ENCODE measurements at places on chromosomes 1 and 21.
A peak's percentile ranks its signal among the peaks of the same experiment; 100 is the strongest.

GRCh38 chr1:5745800-5746610, 246.2 kb downstream of the NPHP4 start:
- DNase-seq, result peak; percentile 60

DNA sequence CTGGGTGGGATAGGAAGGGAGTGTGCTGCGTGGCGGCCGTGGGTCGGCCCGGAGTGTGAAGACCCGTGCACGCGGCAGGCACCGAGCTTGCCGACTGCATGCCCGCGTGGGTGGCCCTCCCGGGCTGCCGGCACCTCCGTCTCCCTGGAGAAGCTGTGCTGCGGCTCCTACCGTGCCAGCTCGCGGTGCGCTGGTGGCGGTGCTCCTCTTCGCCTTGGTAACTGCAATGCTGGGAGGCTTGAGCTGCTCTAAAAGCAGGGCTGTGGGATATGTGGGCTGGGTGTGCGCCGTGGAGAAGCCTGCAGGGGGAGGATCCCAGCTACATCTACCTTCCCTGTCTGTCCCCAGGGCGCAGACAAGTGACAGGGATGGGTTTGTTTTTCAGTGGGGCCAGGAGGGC, 2.4 kb downstream of the GABRD start:
- DNase-seq, result no peak

DNA sequence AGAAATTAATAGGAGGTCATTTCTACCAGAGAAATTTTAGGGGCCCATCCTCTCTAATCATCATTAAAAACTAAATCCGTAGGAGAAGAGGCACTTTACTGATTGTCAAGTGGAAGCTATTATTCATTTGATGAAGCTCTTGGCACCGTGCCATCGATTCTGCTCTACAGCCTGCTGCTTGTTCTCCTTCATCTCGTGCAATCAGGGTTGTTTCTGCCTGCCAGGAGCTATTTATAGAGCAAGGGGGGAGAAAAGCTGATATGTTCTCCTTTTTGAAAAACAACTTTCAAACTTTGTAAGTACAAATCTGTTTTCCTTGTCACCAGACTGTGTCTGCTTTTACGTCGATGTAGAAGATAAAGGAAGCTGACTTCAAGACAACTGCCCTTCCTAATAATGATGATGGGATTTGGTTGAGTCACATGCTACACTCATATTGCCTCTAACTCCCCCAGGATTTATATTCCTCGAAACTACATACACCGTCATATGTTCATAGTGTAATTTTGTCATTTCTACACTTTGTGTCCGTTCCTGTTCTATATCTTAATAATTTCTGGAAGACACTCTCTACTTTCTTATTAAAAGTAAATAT, 169.6 kb upstream of the LHX8 start:
- DNase-seq, result no peak

DNA sequence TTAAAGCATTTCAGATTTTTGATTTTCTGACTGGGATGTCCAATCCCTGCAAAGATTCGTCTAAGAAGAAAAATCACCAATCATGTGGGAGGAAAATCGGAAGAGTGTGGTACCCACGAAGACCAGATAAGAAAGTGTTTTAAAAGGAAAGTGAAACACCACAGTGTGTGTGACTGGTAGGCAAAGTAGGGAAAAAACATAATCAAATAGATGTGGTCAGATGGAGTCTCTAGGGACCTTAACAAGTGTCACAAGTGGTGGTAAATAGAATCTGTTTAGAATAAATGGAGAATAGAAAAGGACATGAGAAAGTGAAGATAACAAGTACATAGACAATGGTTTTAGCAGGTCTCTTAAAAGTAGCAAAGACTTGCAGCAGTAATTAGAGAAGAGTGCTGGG, 154.6 kb downstream of the SLC30A10 start:
- DNase-seq, result no peak

GRCh38 chr1:6521536-6521935, 30.1 kb upstream of the PLEKHG5 start:
- no peak for DNase-seq

DNA sequence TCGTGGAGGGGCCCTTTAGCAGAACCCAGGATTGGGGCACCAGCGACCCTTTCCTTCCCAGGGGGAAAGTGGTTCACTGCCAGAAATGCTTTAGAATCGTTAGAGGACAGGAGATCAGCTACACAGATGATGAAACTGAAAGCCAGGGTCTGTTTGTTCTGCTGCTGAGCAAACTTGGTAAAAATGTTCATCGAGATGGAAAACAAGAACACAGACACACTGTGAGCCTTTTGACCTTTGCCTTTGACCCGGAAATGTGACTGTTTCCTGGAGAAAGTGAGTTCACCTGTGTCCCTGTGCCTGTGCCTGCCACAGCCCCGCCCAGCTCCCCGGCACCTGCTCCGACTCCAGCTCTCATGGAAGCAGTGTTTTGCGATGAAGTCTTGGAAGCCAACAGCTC, 234.3 kb downstream of the CAMTA1 start:
- DNase-seq, result no peak

GRCh38 chr21:16357994-16358393, 628.2 kb downstream of the USP25 start:
- DNase-seq, result no peak

GRCh38 chr1:17136936-17137335, 17.7 kb upstream of the PADI2 start:
- DNase-seq, result peak; percentile 18

- DNase-seq, result peak; percentile 24
These were observed 50.8 kb downstream of the CNIH3 start for GRCh38 chr1:224666913-224667312.

DNA sequence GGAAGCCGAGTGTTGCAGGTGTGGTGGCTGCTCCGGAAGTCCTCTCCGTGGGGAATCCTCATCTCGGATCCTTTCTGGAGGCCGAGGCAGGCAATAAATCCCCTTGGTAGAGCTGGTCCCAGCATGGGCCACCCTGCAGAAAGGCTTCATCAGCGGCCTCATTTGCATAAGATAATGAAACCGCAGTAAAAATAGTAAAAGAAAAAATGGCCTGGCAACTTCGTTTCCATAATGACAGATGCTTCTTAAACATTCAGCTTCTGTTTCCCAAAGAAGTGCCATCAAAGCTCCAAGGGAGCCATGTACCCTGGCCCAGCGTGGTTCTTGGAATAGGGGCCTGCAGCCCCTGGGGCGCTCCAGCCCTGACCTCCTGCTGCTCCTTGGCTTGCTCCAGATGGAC, 244.1 kb downstream of the GRIK3 start:
- DNase-seq, result no peak

DNA sequence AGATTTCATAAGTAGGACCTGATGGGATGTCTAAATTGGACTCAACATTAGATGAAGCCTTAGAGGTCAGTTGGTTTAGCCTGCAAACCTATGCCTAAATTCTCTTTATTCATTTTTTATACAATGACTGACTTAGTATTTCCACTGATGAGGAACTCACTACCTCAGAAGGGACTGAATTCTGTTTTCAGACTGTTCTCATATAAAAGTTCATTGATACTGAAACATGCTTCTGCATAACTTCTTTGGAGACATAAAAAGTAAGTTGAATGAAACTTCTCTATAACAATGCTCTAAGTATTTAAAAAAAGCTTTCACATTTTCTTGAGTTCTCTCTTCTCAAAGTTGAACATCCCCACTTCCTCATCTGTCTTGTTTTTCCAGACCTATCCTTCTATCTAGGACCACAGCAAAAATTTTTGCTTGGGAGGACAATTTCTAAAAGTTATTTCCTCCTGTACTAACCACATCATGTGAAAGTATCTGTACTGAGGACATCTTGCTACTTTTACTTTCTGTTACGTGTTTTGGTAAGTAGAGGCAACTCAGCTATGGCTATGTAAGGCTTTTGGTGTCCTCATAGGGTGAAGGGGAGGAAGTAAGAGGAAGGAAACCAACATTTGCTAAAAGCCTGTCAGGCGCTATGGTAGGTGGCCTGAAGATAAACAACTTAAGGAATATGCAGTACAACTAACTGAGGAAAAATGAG, 64.1 kb downstream of the USP24 start:
- no peak for DNase-seq

- DNase-seq, result no peak
These were observed 262.6 kb downstream of the SIPA1L2 start for GRCh38 chr1:232367293-232367692.

DNA sequence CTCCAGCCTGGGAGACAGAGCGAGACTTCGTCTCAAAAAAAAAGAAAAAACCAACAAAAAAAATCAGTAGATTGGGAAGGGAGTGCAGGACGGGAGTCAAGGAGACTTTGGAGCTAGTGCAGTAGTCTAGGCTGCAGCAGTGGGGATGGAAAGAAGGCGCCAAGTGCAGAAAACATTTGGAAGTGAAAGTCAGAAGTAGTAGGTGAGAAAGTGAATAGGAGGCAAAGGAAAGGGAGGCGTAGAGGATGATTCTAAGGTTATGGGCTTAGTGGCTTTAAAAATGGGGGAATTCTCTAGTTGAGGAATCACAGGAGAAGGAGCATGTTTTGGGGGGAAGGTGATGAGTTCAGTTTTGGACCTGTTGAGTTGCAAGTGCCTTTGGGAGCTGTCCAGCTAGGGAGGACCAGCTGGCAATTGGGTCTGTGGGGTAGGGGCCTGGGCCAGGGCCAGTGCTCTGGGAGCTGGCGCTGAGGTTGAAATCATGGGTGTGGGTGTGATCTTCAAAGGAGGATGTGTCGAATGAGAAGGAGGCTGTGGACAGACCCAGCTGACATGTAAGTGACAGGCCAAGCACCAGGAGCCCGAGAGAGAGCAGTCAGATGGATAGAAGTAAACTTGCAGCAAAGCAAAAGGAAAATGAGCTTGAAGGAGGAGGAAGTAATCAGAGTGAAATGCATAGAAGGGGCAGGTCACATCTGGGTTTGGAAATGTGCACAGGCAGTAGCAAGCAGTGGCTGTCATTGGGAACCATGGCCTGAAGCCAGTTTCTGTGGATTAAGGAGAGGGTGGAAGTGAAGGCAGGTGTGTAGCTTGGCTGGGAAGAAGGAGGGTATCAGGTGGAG, 15.8 kb downstream of the TMCC2 start:
- no peak for DNase-seq

- no peak for DNase-seq
These were observed 212.3 kb downstream of the NCAM2 start for GRCh38 chr21:21210552-21210951.

- DNase-seq, result peak; percentile 21
These were observed 120.8 kb upstream of the RRP15 start for GRCh38 chr1:218164111-218164929.

DNA sequence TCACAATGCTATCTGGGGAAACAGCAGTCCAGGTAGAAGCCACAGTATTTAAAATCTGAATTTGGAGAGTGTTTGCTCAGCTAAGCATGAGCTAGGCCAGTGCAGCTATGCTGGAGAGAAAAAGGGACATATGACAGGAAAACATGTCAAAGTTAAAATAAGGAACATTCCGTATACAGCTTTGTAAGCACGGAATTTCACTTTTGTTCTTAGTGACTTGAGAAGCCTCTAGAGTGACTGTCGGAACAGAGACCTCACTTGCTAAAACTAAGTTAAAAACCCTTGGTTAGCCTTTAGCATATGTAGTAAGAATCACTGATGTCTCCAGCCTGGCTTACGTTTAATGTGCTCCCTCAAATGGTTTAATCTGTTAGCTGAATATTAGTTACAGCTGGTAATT, 661.7 kb downstream of the KCNT2 start:
- no peak for DNase-seq

DNA sequence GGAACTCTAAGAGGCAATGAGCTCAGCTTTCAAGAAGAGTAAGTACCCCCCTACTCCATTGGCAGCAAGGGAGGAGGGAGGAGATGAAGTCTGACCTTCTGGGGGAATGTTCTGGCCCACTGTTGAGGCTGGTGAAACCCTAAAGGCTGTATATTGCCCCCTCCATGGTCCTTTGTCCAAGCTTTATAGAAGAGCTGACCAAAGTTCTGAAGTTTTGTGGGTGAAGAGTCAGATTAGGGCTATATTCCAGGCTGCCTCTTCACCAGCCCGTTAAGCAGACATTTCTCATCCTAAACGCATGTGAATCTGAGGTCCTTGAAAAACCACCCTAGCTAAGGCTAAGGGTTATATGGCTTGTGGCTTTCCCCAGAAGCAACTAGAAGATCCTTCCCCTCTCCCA, 1.4 kb downstream of the C1orf94 start:
- DNase-seq, result no peak

DNA sequence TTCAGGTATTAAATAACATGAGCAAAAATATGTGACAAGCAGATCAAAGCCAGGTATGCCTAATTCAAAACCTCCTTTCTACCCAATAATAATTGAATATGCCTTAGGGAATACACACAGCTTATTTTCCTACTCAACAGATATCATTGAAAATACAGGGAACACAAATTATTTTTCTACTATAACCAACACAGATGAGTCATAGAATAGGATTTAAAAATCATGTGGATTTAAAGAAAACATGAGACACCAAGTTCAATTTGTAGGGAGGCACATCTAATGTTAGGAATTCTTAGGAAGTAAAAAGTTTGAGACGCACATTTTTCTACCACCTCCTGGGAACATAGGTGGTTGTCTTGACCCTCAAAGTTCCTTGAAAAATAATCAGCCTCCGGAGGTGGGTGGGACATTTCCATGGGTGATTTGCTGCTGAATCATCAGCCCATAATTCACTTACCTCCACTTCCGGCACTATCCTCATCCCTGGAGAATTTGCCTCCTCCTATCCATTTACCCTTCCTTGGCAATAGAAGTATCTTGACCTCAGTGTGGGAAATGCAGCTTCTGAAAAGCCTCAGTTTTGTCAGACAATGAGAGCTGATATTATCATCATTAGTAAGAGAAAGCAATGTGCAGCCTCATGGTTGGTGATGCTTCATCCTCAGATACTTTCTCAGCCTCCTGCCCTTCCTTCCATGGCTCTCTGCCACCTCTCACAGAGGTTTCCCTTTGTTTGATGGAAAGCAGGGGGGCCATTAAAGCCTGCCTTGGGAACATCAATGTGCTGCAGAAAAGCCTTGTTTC, 33.5 kb upstream of the RGS4 start:
- peak; percentile 92 for DNase-seq

- peak; percentile 28 for DNase-seq
These were observed 18.8 kb upstream of the DYNLT5 start for GRCh38 chr1:66733348-66734017.

- peak; percentile 80 for DNase-seq
These were observed 140.2 kb upstream of the HOOK1 start for GRCh38 chr1:59674595-59674994.

- peak; percentile 14 for DNase-seq
These were observed 298.3 kb downstream of the ASTN1 start for GRCh38 chr1:176866011-176866714.

DNA sequence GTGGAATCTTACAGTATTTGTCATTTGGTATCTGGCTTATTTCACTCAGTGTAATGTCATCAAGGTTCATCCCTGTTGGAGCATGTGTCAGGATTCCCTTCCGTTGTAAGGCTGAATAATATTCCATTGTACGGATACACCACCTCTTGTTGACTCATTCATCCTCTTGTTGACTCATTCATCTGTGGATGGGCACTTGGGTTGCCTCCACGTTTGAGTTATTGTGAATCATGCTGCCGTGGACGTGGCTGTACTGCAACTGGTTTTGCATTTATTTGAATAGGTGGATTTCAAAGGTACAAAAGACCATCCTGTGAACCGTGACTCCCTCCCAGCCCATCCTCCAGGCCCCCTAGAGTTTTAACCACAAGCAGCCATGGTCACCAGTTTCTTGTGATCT, 11.9 kb upstream of the TCP10L start:
- DNase-seq, result peak; percentile 97
